Stimulated activated CD4-positive, alpha-beta T cell treated with anti-CD3 and anti-CD28 coated beads, Interleukin-1b, Interleukin-23, amount 100 ng/mL, for 4 hours (primary cell): ENCODE measurements at places on chromosomes 12 and 14.

GRCh38 chr12:113149361-113150150 is at the start of gene CFAP73:
CFAP73 (plus strand) TSS chr12:113149724; CDS start chr12:113149858, 134 bp downstream.
- no peak for DNase-seq

- no peak for DNase-seq
Observed at GRCh38 chr12:24698972-24699371, 249.9 kb downstream of the BCAT1 start.

DNA sequence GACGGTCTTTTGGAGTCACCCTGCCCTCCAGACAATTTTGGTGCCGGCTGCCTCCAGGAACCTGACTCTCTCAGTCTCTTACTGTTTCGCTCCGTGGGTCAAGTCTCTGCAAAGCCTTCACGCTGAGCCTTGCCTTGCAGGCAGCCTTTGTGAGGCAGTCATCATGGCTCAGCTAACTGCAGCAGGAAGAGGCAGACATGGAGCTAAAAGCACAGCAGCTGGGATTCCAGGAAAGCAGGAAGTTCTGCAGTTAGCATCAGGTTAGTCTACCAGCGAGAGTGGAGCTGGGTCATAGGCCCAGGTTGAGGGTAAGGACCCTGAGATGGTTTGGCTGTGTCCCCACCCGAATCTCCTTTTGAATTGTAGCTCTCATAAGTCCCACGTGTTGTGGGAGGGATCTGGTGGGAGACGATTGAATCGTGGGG is 305.4 kb downstream of the PCNX1 start:
- no peak for DNase-seq

DNA sequence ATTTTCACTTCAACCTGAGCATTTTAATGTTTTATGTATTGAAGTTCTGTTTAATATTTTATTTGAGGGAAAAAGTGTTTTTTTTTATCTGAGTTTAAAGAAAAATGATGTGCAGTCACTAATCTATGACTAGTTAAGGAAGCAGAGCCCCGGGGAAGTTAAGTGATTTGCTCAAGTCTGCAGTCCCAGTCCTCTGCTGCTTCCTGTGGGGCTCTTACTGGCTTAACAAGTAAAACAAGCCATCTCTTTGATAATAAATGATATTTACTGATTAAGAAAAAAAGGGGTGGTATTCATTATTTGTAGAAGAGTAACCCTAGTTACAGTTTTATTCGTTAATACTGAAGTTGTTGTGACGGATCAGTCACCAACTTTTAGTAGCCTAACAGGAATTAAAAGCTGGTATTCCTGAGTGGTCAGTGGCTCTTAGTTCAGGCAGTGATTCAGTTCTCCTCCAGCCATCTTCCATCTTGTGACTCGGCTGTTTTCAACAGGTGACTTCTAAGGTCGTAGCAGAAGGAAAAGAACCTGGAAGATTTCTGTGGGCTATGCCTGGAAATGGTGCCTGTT is 21.7 kb downstream of the BICDL1 start:
- no peak for DNase-seq

GRCh38 chr12:10395390-10395998 is 5.7 kb upstream of the KLRK1 start:
- no peak for DNase-seq

- DNase-seq: no peak
Observed at GRCh38 chr14:90853116-90853515, 36.9 kb upstream of the TTC7B start.

GRCh38 chr12:127149226-127149964 is 1117.6 kb upstream of the TMEM132C start:
- DNase-seq: no peak

- DNase-seq: no peak
Observed at GRCh38 chr14:61034416-61035120, 53.5 kb downstream of the SLC38A6 start.

DNA sequence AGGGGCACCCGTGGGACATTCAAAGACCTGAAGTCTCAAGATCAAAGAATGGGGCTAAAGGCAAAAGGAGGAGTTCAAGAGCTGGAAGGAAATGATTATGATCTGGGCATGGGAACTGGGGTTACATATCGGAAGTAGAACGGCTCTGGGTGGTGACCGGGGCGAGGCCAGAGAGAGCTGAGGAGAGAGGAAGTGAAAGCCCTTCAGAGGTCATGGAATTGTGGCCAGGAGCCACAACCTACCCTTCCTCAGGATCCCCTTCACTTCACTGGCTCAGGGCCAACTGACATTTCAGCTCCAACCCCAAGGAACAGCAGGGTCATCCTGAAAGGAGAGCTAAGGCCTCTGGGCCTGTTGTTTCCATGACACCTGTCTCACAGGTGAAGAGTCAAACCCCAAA is 57.8 kb downstream of the GALNT16 start:
- DNase-seq: no peak

- no peak for DNase-seq
Observed at GRCh38 chr12:80698256-80698655, 9.2 kb upstream of the MYF6 start.

DNA sequence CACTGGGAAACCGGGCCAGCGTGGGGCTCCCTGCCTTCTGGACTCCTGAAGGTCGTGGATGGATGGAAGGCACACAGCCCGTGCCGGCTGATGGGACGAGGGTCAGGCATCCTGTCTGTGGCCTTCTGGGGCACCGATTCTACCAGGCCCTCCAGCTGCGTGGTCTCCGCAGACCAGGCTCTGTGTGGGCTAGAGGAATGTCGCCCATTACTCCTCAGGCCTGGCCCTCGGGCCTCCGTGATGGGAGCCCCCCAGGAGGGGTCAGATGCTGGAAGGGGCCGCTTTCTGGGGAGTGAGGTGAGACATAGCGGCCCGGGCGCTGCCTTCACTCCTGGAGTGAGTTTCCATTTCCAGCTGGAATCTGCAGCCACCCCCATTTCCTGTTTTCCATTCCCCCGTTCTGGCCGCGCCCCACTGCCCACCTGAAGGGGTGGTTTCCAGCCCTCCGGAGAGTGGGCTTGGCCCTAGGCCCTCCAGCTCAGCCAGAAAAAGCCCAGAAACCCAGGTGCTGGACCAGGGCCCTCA is 26.9 kb downstream of the HIP1R start:
- no peak for DNase-seq

GRCh38 chr12:26361964-26362363 is 166.6 kb downstream of the SSPN start:
- no peak for DNase-seq

DNA sequence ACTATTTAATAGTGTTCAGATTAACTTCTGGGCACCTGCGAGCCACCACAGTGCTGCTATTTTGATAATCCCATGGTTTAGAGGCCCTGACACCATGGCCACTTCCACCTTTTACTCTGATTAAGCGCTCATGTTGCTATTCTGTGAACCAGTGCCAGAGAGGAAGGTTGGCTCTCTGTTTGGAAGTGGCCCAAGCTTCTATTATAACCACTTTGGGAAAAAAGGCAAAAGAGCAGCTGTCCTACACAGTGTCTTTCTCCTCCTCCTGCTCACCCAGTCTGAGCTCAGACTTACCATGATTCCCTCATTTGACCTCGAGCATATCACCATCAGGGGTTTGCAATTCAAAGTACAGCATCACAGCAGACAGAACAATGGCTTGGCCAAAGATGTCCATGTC is 23.3 kb downstream of the DYRK2 start:
- DNase-seq: no peak

DNA sequence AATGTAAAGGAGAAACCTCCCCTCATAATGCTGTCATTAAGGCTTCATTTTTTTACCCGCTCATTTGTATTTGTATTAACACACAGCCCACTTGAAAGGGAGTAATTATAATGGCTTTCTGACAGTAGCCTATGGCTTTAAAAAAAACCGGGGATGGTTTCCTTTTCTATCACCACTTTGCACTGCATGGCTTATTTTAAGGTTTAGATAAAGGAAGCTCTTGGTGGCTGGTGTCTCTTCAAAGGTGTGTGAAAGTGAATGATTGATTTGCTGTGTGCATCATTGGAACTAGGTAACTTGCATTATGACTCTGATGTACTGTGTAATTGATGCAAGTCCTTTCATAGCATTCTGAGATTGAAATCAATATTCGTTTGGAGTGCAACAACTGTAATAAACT is 80.7 kb downstream of the NPAS3 start:
- DNase-seq: no peak
